GF-D8 (cell line): ENCODE measurements at places on chromosomes 1 and 21.

- DNase-seq = no peak
Measured at GRCh38 chr1:153380711-153381110, 5.3 kb upstream of the S100A12 start.

DNA sequence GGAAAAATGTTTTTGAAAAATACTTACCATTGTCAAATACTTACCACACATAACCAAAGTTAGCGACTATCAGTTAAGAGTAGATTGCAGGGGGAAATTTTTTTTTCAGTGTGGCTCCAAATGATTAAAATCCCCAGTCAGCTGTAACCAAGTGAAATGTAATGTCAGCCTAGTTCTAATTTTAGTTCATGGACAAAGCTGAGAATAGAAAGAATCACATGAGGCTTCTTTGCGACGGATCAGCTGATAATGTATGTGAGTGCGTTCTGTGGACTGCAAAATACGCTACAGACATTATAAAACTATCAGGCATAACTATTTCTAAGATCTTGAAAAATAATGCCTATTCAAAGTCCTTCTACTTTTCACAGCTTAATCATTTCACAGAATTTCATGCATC lies at the start of gene LRRC39:
TSS of gene LRRC39 (minus strand) at position 166 of the 400 bp plus-strand sequence. CDS start 9,740 bp downstream, outside the sequence.
- DNase-seq = no peak

GRCh38 chr1:98316286-98316905 lies 345.1 kb upstream of the SNX7 start:
- no peak for DNase-seq

- no peak for DNase-seq
Measured at GRCh38 chr21:14382486-14382834, 486 bp downstream of the HSPA13 start.

GRCh38 chr1:211751438-211751837 lies 76.0 kb upstream of the NEK2 start:
- no peak for DNase-seq

DNA sequence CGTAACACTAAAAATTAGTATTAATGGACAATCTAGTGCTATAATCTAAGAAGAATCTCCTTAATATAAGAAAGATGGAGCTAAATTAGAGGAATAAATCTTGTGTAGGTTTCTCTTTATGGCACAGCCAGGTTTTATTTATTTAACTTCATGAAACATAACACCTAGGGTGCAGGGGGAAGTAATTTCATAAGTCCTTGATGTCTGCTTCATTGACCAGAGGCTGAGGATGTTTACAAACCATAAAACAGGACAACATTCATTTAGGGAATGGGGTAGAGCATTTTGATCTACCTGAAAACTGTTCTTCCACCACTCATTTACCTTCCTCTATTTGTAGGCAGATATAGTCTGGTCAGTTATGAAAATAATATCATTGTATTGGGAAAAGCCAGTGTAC lies 95.5 kb downstream of the NGF start:
- no peak for DNase-seq

DNA sequence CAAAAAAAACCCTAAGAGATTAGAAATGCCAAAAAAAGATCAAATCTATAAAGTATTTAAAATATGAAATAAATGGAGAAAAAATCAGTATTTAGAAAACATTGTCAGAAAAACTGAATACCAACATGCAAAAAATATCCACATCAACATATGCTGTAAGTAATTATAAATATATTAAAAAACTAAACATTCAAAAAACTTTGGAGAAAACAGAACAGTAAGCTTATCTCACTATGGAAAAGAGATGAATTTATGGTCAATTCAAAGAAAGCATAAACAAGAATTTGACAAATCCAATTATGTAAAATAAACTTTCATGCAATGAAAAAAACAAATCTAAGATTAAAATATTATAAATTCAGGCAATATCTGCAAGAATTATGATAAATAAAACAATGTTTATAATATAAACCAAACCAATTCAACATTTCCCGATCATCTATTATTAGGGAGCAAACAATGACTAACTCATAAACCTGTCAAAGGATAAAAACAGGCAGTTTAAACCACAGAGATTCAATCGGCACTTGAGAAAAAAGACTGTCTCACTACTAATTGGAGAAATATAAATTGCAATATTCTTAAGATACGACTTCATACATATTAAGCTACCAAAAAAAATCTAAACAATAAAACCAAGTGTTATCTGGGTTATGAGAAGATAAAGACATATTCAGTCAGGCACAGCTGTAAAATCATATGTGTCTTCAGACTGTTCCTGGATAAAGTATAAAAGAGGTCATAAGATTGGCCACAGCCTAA lies 21.8 kb downstream of the EYA3 start:
- no peak for DNase-seq
